ENCODE measurements at places on chromosomes 7 and 10.

DNA sequence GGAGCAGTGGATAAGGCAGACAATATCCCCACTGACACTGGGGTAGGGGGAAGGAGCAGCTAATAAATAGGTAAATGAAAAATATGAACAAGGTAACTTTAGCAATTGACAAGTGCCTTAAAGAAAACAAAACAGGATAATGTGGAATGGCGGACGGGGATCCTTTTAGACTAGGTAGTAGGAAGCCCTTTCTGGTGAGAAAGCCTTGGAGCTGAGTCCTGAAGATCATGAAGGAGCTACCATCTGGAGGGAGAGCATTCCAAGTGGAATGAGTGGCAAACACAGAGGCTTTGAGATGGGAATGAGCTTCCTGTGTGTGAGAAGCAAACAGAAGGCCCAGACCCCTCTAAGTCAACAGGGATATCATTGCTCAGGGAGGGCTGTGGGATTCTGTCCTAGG is 16.0 kb upstream of the ATXN7L1 start:
- no peak for DNase-seq

DNA sequence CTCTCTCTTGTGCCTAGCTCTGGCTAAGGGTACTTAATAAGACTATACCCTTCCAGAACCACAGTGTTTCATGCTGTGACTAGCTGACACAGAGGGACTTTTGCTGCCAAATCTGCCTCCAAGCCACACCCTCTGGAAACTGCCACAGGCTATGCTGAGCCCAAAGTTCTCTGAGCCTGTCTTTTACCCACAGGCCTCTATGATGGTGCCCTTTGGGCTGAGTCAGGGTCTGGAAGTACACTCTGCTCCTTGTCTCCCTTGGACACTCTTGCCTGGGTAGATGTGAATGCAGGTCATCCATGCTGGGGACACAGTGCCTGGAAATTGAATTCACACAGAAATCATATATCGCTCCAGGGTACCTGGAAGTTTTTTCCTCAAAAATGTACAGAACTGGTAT is 22.6 kb downstream of the DYDC1 start:
- no peak for DNase-seq

DNA sequence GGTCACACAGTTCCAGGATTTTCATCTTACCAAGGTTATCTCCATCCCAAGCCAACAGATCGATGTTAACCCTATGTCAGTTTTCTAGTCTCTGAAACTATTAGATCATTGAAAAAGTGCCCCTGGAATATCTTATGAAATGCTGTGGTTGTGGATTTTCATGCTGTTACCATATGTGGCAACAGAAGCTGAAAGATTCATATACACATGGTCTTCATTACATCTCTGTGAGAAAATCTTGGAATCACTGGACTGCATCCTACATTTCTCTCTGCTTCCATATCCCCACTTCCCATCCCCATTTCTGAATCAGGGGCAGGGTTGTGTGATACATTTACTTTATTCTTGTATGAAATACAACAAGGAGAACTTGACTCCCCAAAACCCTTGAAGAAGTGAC is 146.1 kb downstream of the SLC16A9 start:
- no peak for DNase-seq

DNA sequence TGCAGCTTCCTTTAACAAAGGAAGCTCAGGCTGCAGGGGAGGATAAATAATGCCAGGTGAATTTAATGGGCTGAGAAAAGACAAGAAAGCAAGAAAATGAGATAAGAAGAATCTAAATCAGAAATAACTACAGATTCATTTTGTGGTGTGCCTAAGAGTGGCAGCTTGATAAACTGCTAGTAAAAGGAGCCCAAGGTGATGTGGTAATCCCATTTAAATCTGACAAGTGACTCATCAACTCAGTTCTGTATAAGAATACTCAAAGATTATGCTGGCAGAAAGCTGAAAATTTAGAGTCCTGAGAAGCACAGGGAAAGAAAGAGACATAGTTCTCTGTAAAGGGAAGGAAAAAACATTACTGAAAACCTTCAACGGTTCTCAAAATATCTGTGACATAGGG is 109.4 kb upstream of the PDE1C start:
- DNase-seq: no peak

- DNase-seq: no peak
These were observed 56.5 kb downstream of the LYZL1 start for GRCh38 chr10:29345144-29345909.

DNA sequence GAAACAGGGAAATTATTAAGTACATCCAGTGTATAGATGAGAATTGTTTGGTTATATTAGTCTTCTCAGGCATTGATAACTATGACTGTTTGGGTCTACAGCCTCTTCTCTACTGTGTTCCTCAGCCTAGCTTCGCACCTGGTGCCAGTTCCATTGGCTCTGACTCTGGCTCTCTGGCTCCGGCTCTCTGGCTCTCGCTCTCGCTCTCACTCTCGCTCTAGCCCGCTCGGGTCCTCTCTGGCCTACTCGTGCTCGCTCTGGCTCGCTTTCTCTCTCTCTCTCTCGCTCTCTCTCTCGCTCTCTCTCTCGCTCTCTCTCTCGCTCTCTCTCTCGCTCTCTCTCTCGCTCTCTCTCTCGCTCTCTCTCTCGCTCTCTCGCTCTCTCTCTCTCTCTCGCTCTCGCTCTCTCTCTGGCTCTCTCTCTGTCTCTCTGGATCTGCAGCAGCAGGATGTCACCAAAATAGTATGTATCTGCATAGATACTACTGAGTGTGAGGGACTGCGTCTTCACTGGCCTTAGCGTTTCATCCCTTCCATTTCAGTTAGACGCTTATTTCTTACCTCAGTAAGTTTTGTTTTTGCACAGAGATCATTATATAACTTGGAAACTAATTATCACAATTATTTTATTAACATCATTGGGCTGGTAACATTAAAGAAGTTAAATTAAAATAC is 6.5 kb upstream of the SSBP1 start:
- no peak for DNase-seq

- peak; percentile 35 for DNase-seq
These were observed 52.8 kb downstream of the ARHGAP22 start for GRCh38 chr10:48551861-48552591.

GRCh38 chr7:133828906-133829305 is 298.2 kb upstream of the LRGUK start:
- no peak for DNase-seq

DNA sequence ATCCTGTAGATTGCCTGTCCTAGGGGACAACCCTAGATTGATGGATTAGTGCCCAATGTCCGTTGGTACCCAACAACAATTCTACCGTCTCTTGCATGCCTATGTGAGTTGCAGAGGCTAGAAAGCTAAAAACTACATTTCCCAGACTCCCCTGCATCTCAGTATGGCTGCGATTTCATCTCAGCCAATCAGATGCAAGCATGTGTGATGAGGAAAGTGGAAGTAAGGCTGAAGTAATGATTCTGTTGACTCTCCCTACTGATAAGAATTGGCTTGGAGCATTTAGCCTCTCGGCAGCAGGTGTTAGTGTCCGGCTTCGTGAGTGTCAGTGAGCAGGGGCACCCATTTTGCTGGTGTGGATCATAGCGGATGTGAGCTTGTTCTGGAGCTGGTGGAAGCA is 171.9 kb downstream of the FGFR2 start:
- DNase-seq: no peak

- no peak for DNase-seq
These were observed 184.0 kb downstream of the ZNF438 start for GRCh38 chr10:30847642-30848041.

DNA sequence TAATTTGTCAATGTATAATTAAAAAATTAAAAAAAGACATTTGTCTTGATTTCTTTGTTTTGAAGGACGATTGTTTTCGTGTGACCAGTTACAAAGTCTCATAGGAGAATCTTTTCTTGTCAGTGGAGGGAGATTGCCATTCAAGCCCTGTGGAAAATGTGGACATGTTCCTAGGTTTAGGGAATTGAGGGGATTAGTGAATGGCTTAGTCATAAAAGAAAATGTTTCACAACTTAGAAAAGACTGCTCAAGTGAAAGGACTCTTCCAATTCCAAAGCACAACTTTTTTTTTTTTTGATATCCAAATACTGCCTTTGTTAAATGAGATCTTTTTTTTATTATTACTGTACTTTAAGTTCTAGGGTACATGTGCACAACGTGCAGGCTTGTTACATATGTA is 140.7 kb upstream of the HABP2 start:
- no peak for DNase-seq

DNA sequence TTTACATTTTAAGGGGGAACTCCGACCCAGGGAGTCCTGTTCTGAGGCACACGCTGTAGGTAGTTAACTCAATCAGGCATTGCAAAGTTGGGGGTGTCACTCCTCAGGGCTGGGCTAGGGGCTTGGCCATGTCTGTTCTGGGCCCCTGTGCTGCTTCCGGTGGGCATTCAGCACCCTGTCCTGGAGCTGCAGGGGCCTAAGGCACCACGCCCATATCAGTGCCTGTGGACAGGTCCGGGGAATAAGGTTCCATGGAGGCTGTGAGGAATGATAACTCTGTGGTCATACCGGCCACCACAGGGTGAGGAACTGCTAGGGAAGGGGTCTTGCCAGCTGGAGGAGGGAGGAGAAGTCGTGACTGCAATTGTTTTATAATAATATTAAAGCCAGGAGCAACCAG is 539.1 kb upstream of the FOXK1 start:
- no peak for DNase-seq

DNA sequence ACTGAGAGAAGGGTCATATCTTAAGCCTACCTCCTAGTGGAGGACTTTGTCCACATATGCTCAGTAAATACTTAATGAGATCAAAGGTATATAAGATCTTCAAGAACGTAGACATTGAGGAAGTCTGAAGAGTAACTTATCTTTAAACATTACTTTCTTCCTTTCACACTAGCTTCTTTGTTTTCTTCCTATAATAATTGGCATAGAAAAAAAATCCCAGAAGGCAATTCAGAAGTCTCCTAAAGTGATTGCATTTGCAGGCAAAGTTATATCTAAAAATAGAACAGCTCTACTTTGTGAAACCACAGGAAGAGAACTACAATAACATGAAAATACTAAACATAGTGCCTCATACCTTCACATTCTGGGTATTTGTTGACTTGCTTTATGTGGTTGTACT is 150.4 kb downstream of the PPP1R3A start:
- DNase-seq: no peak

DNA sequence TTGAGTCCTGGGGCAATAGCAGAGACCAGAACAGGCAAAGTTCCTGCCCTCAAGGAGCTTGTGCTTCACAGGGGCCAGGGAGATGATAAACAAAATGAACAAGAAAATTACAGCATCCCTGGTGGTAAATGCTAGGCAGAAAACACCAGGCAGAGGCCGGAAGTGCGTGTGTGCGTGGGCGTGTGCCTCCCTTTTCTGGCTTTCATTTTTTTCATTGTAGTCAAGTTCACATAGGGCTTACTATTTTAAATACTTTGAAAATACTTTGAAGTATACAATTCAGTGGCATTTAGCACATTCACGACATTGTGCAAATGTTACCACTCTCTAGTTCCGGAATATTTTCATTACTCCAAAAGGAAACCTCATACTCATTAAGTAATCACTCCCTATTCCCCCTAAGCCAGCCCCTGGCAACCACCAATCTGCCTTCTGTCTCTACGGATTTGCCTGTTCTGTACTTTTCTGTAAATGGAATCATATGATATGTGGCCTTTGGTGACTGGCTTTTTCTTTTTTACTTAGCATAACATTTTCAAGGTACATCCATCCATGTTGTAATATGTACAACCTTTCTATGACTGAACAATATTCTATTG is 88.1 kb upstream of the PDCD4 start:
- DNase-seq: no peak

DNA sequence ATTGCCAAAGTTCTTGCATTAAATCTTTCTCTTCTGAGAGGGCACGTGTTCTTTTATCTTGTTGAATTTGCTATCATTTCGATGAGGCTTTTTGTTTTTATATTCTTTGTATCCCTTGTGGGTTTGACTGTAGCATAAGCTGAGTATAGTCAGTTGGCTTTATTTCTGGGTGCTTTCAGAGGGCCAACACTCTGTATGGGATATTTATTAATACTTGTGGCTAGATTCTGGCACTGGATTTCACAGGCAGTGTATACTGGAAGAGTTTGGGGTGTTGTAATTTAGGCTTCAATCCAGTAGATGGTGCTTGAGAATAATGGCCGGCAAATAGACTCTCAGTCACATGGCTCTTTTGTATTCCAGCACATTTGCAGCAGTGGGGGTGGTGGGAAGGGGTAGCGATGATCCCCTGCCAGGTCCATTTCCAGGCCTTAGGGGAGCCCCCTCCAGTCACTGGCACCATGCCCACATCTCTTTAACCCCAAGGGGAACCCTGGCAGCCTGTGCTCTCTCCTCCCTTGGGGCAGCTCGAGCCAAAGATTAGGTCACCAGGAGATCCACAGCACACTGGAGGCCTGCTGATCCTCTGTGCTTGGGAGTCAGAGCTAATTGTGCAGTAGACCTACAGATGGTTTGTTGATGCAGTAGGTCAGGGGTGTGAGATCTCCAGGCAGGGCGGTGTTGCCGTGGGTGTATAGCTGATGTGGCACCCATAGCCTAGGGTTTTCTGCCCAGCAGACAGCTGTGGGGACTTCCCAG is 81.8 kb downstream of the PTPN20 start:
- peak; percentile 14 for DNase-seq

DNA sequence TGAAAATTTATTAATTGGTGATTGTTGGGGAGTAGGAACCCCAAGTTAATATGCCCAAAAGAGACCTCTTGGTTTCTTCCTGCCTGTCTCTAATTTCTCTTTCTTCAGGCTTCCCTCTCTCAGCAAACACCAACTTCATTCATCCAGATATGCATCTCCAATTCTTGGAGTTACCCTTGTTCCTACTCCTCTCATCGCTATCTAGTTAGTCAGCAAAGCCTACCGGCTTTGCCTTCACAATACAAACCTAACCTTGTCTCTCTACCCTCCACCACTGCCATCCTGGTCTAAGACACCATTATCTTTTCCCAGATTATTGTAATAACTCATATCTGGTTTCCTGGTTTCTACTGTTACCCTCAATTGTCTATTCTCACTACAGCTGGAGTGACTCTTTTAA is 47.9 kb downstream of the MRPL32 start:
- DNase-seq: no peak

DNA sequence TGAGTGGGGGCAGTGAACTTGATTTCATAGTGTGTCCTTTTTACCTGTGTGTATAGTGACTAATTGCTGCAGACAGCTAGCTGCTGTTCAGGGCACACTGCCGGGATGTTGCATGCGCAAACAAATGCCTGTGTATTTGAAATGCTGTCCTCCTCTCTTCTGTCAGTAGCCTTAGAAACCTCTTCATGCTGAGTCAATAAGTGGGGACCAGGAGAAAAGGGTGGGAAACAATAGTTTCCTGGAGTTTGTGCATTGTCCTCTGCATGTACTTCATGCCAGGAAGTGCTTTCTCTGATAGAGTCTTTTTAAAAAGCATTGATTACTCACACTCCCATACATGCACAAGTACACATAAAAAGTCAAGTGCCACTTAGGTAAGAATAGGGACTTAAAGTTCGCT is 1183.7 kb upstream of the CELF2 start:
- no peak for DNase-seq

- no peak for DNase-seq
These were observed 68.9 kb downstream of the MET start for GRCh38 chr7:116740755-116741462.

DNA sequence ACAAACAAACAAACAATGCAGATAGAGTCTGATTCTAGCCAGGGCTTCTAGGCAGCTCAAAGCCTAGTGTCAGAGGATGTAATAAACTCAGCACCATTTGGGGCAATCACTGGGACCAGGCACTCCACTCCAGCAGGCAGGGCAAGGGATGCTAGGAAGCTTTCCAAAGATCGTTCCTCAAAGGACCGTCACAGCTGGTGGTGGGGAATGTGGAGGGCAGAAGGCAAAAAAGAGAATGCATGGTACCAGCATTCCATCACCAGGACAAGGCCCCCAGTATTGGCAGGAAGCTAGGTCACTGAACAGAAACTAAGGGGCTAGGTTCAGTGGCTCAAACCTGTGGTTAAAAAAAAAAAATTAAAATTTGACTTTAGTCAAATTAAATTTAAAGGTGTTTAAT is 94.2 kb downstream of the CUL2 start:
- DNase-seq: no peak

All from AG09319 (cell line).